ENCODE measurements at places on chromosomes 3 and 15. TPM values are rescaled to one million over a fixed set of nuclear protein-coding genes. Genes with fewer than 3 reads are reported as not detected.

Gene WWTR1
- polyA plus RNA-seq, result 19.5 TPM

Gene CYP11A1
- polyA plus RNA-seq, result 0.44 TPM

Gene SAMD7
- not detected for polyA plus RNA-seq

Gene SLC24A5
- not detected for polyA plus RNA-seq

Gene SLC27A2
- polyA plus RNA-seq, result not detected

Gene STIMATE
- 7.2 TPM for polyA plus RNA-seq

Gene CXCR6
- 0.36 TPM for polyA plus RNA-seq

Gene CCRL2
- polyA plus RNA-seq, result 1.9 TPM

Gene AP2M1
- polyA plus RNA-seq, result 390 TPM

Gene GLDN
- 0.65 TPM for polyA plus RNA-seq

Gene CORO2B
- 7.1 TPM for polyA plus RNA-seq

Gene ARNT2
- polyA plus RNA-seq, result 0.71 TPM

Gene AADACL2
- polyA plus RNA-seq, result not detected

Gene FMN1
- 1.4 TPM for polyA plus RNA-seq

Gene PRR20G
- not detected for polyA plus RNA-seq

Gene CAMK2N2
- polyA plus RNA-seq, result not detected

Gene SLC28A1
- polyA plus RNA-seq, result 1.3 TPM

Gene UQCC5
- polyA plus RNA-seq, result 147 TPM

Gene SRGAP3
- 4.8 TPM for polyA plus RNA-seq

Gene SNX22
- polyA plus RNA-seq, result 9.3 TPM

Gene MYO5A
- 3.7 TPM for polyA plus RNA-seq

Gene PLCL2
- 12.8 TPM for polyA plus RNA-seq

Gene POLQ
- 0.22 TPM for polyA plus RNA-seq

Gene SIAH2
- polyA plus RNA-seq, result 16.0 TPM

Gene ST6GAL1
- 19.5 TPM for polyA plus RNA-seq

Gene ECE2
- polyA plus RNA-seq, result not detected

Gene GOLGA6D
- not detected for polyA plus RNA-seq

Gene FBXL22
- 38.3 TPM for polyA plus RNA-seq

Gene THRB
- polyA plus RNA-seq, result 3.8 TPM

Gene ACAN
- 0.66 TPM for polyA plus RNA-seq

Gene CFAP100
- not detected for polyA plus RNA-seq

Gene ZNF662
- 5.0 TPM for polyA plus RNA-seq

Gene VPS13C
- 7.3 TPM for polyA plus RNA-seq

Gene CYP1A2
- polyA plus RNA-seq, result not detected

Gene LTK
- polyA plus RNA-seq, result 0.28 TPM

Gene CYP8B1
- polyA plus RNA-seq, result not detected

Gene CLDN16
- not detected for polyA plus RNA-seq

Gene PTPRG
- 10.1 TPM for polyA plus RNA-seq

Gene LNP1
- 1.2 TPM for polyA plus RNA-seq

Gene FEZF2
- polyA plus RNA-seq, result not detected

Gene IL17RD
- polyA plus RNA-seq, result 1.3 TPM

Gene UBAP1L
- polyA plus RNA-seq, result 0.65 TPM

Gene GOLGA8G
- polyA plus RNA-seq, result not detected

Gene RARB
- polyA plus RNA-seq, result 3.6 TPM

Gene EAF2
- 3.7 TPM for polyA plus RNA-seq

Gene GALNT15
- 8.0 TPM for polyA plus RNA-seq

Gene PKM
- polyA plus RNA-seq, result 549 TPM

Gene PARL
- 45.8 TPM for polyA plus RNA-seq

Gene LTF
- polyA plus RNA-seq, result 3.0 TPM

Gene VEPH1
- 0.13 TPM for polyA plus RNA-seq
